ENCODE measurements at places on chromosomes 7 and 10. TPM values are rescaled to one million over a fixed set of nuclear protein-coding genes. Genes with fewer than 3 reads are reported as not detected.

- no peak for DNase-seq
Observed at GRCh38 chr10:52778511-52779392, 6.2 kb upstream of the MBL2 start.

GRCh38 chr10:12819071-12819470, 182.4 kb downstream of the CCDC3 start:
- DNase-seq, result no peak

DNA sequence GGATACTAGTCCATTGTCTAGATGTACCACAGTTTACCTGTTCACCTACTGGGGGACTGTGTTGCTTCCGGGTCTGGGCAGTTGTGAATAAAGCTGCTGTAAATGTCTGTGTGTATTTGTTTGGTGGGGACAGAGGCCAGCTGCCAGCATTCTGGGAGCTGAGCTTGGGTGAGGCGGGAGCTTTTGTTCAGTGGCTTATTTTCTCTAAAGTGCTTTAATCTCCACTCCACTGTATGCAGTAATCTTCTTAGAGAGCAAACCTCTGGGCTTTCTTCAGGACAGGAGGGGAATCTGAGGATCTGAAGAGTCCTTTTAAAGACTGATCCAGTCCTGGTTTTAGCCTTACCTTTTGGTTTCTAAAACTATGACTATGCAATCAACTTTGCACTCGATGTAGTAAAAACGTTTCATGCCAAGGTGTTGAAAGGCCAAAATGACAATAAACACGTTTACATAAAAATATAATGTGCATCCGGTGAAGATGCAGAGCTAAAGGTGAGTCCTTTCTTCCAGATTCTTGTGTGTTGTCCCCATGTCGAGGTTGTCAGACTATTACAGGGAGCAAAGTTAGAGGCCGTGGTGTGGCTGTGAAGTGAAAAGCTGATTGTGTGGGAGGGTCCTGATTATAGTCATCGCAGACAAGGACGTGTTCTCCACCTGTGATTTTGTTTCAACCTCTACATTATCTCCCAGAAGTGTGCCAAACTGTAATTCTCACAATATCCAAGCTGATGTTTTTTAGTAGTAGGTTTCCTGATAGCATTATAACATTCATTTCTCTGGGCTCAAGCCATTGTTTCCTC, 279.8 kb downstream of the CAMK1D start:
- DNase-seq, result no peak

GRCh38 chr7:17234398-17235031, 63.9 kb upstream of the AHR start:
- DNase-seq, result peak; percentile 90

GRCh38 chr7:19747740-19748339, 25.6 kb downstream of the TMEM196 start:
- DNase-seq, result peak; percentile 28

PIK3CG gene
- 0.50 TPM for total RNA-seq

- DNase-seq, result no peak
Observed at GRCh38 chr10:79150444-79150754, 81.6 kb downstream of the ZMIZ1 start.

- no peak for DNase-seq
Observed at GRCh38 chr10:99996671-99997648, 12.8 kb downstream of the DNMBP start.

SLC13A4 gene
- total RNA-seq, result 0.14 TPM

PLEKHS1 gene
- total RNA-seq, result not detected

DNA sequence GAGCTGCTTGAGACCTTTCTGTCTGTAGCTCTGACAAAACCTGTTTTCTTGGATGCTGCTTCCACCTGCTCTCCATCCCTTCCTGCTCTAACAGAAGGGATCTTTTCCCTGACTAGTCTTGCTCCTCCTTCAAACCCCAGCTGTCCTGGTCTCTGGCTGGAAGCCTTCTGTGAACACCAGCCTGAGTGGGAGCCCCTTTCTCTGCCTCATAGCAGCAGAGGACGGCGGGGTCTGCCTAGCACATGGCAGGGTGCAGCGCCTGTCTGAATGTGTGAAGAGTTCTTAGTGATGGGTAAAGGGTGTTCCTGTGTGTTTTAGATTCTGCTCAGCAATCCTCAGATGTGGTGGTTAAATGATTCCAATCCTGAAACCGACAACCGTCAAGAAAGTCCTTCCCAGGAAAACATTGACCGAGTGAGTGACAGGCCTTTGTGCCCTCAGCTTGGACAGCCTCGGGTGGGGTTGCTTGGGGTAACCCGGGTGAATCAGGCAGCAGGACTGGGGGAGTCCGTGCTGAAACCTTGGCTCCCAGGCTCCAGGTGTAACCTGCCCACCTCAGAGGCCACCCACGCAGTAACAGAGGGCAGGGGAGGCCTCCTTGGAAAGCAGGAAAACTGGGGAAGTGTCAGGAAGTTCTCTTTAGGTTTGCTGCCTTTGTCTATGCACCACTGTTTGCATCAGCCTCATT, 34.1 kb downstream of the NUB1 start:
- DNase-seq, result no peak

DNA sequence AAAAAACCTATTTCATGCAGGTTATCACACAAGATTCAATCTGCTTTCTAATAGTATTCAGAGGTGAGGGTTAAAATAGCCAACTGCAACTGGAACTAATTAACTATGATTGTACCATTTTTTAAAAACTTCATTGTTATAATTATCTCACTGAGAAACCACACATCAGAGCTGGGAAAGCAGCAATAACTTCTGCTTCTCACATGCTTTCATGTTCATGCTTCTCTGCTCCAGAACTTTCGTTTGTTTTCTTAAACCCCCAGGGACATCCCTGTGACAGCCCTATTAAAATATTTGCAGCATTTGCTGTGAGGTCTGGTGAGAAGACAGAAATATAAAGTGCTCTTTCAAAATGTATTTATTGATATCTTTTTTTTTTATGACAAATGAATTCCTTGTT, 389.0 kb upstream of the SORCS1 start:
- DNase-seq, result peak; percentile 60

DNA sequence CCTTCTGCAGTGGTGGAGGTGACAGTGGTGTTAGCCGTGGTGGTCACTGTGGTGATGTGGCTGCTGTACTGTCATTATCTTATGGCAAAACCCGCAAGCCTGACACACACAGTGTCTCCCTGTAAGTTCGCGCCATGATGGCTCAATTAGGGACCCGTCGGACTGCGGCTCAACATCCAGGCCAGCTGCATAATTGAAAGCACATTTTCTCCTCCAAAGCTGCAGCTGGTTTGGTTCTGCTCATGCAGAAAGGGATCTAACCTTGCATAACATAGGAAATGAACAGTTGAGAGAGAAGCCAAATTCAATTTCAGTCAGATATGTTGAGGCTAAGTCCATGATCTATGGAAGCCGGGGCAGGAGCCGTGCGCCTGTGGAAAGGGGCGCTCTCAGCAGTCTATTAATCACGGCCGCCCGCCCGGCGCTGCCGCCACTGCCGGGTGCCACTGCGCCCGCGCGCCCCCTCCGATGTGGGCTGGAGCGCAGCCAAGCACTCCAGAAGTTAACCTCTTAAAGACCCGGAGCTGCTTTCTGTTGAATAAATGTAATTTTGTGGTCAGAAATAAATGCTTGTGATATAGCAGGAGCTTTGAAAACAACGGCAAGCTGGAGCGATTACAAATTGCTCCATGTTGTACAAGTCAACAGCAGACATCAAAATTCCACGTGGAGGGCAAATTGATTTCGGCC, 227.7 kb downstream of the CUX1 start:
- DNase-seq, result no peak

NXPH1 gene
- total RNA-seq, result not detected

GRCh38 chr7:3064067-3064466, 20.4 kb upstream of the CARD11 start:
- no peak for DNase-seq

DNA sequence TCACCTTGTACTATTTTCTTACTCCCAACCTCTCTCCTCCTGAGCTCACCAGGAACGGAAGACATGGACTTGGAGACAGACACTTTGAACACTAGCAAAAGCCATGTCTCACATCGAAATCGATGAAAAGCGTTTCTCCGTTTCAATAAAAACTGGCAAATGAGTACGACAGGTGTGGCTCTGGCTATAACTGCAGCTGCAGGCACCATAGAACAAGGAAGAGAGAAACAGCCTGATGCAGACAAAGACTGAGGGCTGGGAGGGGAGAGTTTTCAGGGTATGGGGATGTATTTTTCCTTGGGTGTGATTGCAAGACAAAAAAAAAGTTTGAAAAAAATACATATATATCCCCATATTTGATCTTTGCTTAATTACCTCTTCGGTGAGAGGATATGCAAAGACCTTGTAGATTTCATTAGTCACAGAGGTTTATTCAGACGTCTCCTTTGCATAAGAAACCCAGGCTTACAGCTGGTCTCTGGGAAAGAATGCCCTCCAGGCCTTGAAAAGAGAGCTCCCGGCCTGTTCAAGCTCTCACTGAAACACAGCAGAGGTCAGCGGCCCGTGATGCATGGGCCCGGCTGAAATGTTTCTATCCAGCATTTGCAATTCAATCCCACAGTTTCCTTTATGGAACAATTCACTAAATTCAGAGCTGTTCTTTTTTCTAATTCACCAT, 63.1 kb downstream of the TLL2 start:
- DNase-seq, result no peak

DNA sequence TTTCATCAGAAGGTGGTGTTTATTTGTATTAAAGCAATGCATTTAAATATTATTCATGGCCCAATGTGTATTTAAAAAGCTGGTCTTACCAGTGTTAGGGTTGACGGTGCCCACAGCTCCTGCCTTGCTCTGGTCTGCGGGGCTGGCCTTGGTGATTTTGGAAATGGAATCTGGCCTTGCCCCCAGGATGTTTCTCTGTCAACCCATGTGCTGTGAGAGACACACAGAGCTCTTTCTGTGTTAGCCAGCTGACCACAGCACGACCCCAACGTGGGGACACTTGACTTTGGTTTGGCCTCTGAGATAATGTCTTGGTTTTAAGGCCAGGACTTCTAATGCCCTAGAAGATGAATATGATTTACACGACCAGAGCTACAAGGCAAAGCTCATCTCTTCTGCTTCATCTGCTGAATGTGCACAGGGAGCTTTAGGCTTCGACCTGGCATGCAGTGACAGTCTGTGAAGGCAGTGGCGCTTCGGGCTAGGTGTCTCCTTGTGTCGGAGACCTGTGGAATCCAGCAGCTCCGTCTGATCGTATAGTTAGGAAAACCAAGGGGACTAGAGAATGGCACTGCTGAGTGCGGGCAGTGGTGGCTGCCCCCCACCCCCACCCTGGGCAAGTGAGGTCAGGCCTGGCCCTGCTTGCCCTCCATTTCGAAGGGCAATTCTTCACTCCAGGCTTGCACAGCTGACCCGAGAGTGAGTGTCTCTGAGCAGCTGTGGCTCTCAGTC, 246.1 kb downstream of the EBF3 start:
- no peak for DNase-seq

- no peak for DNase-seq
Observed at GRCh38 chr7:94382746-94383145, 11.9 kb upstream of the COL1A2 start.

NPY4R gene
- not detected for total RNA-seq

DNA sequence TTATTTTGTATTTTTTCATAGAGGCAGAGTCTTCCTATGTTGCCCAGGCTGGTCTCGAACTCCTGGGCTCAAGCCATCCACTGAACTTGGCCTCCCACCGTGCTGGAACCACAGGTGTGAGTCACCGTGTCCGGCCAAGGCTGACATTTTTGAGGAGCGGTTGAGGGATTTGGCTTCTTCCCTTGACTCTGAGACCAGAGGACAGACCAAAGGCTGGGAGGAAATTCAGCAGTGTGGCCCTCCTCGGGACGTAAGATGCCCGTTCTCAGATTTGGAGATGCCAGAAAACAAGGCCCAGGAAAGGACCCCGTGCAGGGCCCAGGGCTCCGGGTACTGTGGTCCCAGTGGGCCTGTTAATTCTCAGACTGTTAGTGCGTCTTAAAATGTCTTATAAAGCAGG, 146.2 kb downstream of the WDR37 start:
- DNase-seq, result no peak

DNA sequence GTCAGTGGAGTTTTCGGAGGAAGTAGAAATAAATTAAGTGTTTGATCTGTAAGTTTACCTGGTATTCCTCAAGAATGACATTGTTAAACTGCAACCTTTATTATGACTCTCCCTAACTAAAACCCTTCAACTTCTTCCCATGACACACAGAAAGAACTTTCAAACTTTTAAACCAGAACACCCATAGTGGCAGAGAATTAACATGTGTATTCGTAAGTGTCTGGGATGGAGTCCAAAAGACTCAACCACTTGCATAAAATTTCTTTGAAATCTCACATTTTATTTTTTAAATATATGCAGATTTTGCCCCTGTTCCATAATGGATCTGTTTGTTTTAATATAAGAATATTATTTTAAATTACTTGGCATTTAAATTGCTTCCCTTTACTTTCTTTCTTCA, 54.6 kb upstream of the PLXNA4 start:
- no peak for DNase-seq

SLC16A12 gene
- total RNA-seq, result 0.75 TPM

DNA sequence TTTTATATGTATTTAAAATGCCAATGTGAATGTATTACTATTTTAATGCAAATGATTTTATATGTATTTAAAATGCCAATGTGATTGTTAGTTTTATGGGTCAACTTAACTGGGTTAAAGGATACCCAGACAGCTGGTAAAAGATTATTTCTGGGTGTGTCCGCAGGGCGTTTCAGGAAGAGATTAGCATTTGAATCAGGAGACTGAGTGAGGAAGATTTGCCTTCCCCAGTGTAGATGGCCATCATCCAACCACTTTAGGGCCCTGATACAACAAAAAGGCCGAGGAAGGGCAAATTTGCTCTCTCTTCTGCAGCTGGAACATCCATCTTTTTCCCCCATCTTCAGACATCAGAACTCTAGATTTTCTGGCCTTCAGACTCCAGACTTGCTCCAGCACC, 116.2 kb downstream of the BAMBI start:
- no peak for DNase-seq

GRCh38 chr7:70091362-70091761, 493.1 kb downstream of the AUTS2 start:
- DNase-seq, result no peak

- DNase-seq, result no peak
Observed at GRCh38 chr10:48958598-48959190, 19.1 kb upstream of the LRRC18 start.

DNA sequence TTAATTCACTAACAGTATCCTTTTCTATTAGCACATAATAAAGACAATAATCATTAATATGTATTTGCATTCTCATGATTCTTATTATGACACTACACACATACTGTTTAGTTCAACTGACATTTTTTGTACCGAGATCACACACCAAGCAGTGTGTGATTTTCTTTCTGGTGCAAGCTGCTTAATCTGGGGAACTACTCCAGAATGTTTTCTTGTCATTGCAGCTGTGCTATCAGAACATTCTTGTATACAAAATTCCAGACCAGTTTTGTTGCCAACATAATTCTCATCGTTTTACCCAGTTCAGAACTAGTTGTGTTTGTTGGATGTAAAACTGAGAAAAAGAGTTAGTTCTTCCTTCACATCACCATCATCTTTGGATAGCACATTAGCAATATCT, 37.4 kb downstream of the VKORC1L1 start:
- no peak for DNase-seq

Data from kidney epithelial cell (primary cell).